NCI-H2081 (cell line): ENCODE measurements at places on chromosomes 13 and 19.

DNA sequence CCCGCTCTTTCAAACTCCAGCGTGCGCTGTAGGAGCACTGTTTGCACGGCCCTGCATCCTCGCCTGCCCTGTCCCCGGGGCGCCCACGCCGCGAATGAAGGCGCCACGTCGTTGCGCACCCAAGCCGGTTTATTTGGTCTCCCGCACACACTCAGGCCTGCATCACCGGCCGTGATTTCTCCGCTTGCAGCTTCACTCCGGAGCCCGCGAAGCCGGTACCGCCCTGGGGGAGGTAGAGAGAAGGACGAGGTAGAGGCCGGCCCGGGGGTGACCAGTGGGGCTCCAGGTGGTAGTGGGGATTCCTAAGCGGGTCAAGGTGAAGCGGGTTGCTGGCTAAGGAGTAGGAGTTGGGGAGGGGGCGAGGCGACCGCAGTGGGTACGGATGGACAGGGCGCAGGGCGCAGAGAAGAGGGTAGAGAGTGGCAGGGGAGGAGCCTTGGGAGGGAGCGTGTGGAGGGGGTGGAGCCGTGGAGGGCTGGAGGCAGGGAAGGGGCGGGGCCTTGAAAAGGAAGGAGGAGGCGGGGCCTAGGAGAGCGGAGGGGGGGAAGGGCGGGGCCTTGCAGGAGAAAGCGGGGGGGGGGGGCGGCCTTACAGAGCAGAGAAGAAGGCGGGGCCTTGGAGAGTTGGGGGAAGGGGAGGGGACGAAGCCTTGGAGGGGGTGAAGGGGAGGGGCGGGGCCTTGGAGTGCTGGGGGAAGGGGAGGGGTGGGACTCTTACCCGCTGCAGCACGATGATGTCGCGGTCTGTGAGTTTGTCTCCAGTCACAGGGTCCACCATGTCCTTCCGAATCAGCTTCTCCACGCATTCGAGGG, 24.6 kb downstream of the NOSIP start:
- no peak for DNase-seq

DNA sequence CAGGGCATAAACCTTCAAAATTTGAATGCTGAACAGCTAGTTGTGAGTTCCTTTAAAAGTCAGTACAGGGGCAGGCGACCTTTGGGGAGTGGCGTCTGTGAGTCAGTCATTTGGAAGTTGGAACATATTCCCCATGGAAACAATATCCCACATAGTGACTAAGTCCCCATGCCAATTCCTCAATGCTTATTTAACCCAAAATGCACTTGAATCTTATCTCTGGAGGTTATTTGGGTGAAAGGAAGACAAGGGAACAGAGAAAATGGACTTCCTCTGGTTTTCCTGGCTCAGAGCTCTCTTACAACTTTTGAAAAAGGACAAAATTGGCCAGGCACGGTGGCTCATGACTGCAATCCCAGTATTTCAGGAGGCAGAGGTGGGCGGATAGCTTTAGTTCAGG, 479.2 kb upstream of the NBEA start:
- no peak for DNase-seq

DNA sequence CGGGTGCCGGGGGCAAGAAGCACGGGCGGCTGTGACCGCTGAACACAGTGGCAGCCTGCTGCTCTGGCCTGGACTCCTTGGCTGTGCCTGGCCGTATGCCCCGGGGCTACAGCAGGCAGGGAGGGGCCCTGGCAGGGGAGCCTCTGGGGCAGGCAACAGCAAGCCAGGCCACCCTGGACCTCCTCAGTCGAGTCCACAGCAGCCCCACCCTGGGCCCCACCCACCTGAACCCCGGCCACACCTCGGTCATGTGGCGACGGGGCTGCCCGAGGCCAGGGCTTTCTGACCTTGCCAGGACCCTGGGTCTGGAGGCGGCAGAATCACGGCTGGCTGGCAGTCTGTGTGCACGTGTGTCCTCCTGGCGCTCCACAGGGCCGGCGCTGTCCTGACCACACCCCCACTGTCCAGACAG, 8.7 kb downstream of the CILP2 start:
- DNase-seq: no peak

- no peak for DNase-seq
These were observed 1.7 kb downstream of the TBXA2R start for GRCh38 chr19:3604987-3605343.

DNA sequence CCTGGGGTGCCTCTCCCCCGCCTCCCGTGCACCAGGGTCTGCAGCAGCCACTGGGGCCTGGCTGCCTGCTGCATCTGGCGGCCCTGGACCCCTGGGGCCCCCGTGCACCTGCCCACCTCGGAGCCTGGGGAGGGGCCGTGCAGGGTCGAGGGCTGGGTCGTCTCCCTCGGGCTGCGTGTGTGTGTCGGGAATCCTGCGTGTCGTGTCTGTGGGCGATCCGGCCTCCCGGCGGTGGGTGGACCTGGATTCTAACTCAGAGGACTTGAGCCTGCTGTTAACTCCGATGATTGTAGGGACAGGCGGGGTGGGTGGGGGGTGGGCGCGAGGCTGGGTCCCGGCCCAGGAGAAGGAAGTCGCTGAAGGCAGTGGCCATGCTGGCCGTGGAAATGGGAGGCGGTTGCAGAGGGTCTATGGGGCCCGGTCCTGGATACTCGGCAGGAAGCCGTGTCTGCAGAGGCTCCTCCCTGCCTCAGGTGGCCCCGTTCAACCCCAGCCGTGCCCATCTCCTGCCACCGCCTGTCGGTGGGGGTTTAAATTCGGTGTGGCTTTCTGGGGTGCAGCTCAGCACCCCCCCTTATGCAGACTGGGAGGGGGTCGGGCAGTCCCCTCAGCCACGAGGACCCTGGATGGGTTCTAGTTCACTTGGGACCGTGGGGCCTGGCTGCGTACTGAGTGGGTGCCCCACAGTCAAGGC, 9.4 kb upstream of the WDR18 start:
- DNase-seq: no peak

DNA sequence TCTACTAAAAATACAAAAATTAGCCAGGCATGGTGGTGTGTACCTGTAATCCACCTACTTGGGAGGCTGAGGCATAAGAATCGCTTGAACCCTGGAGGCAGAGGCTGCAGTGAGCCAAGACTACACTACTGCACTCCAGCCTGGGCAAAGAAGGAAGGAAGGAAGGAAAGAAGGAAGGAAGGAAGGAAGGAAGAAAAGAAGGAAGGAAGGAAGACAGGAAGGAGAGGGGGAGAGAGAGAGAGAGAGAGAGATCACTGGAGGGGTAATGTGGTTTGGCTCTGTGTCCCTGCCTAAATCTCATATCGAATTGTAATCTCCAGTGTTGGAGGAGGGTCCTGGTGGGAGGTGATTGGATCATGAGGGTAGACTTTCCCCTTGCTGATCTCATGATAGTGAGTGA, 165.5 kb downstream of the KCTD15 start:
- DNase-seq: no peak

DNA sequence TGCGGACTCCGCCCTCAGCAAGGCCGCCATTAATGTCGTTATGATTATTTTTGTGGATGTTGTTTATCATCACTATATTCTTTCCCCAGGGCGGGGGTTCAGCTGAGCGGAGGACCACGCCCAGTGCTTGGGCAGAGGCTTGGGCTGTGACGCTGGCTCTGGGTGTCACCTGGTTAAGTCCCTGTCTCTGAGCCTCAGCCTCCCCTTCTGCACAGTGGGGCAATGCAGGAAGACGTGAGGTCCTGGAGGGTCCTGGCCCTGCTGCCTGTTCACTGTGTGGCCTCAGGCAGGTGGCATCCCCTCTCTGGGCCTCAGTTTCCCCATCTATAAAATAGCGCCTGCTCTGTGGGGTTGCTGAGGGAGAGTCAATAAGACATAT, 32.5 kb downstream of the NFIC start:
- DNase-seq: no peak

DNA sequence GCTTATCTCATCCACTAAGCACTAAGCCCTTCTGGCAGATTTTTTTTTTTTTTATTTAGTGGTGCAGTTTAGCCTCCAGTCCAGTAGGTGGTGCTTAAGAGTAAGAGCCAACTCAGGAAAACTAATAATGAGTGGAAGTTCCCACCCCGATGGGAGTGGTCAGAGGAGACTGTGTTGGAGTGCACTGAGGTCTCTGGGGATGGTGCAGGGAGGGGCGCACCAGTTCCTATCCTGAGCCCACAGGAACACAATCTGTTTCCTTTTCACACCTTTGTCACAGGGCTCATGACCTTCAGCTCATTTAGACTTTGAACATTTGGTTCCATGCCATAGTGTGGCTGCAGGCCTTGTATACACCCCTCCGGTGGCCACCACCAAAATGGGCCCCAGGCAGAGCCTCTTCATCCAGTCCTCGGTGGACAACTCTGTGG, 367.4 kb downstream of the SPRY2 start:
- no peak for DNase-seq

DNA sequence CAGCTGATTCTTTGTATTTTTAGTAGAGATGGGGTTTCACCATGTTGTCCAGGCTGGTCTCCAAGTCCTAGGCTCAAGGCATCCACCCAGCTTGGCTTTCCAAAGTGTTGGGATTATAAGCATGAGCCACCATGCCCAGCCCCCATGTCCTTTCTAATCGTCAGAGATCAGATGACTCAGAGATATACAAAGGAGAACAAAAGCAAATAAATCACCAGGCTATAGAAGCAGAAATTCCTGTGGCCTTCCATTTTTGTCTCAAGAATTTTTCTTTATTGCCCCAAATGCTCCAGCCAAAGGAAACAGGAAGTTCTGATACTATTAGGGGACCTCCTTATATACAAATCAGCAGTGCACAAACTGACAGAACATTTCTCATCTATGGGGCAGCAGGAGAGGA, 207.8 kb downstream of the RFC3 start:
- DNase-seq: no peak

DNA sequence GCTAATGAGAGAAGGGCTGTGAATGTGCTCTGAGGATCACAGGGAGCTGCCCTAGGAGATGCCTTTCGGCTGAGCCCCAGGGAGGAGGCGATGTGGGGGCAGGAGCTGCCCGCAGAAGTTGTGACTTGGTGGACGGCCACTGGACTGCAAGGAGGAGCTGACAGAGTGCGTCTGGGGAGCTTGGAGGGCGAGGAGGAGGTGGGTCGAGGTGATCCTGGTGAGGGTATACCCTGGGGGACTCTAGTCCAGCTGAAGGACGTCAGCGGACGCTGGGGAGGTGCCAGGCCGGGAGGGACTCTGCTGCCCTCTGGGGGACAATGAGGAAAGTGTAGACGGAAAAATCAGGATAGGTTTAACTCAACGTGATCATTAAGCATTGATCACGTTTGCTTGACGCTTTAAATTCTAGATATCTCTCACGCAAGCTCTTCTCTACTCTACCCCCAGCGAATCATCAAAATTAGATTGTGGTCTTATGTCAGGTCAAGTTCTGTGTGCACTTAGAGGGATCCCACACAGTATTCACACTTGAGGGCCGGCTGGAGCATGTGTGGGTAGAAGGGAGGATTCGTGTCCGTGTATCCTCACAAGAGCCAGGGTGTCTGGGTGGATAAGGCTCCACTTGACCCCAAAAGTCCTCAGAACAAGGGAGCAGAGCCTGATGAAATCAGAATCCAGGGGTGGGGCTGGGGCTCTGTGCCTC, 3.3 kb upstream of the CEACAM7 start:
- DNase-seq: peak; percentile 22

GRCh38 chr13:43516401-43516833, 270.4 kb downstream of the ENOX1 start:
- no peak for DNase-seq

DNA sequence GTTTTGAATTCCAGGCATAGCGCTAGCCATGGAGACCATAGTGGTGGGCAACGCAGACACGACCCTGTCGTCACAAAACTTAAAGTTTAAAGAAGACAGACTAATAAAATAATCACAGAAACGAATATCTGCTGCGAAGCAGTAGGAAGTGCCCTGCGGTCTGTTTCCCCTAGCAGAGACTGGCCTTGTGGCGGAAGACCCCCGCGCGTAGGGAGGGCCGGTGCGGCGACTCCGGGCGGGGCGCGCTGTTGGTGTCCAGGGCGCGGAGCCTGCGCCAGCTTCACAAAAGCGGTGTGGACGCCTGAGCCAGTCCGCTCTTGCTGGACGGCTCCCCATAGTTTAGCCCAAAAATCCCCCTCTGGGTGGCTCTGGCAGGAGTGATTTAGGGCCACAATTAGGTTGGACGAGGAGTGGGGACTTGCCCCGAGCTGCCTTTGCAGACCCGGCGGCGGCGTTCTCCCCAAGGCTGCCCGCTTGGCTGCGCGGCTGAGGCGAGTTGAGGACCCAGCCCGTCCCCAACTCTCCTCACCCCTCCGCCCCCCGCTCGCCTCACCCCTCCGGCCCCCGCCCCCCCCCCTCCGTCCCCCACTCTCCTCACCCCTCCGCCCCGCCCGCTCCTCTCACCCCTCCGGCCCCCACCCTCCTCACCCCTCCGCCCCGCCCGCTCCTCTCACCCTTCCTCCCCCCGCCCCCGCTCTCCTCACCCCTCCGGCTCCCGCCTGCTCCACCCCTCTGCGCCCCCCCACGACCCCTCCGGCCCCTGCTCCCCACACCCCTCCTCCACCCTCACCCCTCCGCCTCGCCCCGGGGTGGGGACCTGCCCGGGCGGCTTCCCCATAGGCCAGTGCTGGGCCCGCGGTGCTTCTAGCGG, 14.2 kb upstream of the LATS2 start:
- no peak for DNase-seq

GRCh38 chr19:56654151-56654550, 11.2 kb downstream of the SMIM17 start:
- no peak for DNase-seq

DNA sequence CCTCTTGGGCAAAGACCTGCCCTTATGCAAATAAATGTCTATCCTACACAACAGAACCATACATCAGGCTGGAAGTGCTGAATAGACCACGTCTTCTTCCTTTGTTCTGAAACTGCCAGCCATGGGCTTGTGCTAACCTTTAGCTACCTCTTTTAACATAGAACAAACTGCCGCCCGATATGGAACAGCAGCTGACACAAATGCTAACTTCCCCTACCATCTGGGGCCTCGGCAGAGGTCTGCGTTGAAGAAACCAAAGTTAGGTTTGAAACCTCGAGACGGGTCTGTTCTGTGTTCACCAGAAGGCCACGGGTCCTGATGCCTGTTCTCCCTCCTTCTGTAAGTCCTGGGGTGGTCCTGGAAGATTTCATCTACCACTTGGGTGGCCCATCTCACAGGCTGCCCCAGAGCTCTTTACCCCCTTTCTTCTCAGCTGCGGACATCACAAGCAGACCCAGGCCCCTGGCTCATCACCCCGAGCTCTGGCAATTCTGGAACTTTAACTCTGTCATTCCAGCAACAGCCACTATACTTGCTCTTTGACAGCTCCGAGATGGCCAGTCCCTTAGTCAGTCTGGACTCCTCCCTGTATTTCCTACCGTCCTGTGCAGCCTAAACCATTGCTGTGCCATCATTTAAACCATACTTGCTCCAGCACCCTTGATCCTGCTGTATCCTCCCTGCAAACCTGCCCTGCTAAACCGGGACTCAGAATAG, 146.7 kb downstream of the USP12 start:
- DNase-seq: no peak

GRCh38 chr13:38590796-38591507, 95.9 kb upstream of the FREM2 start:
- peak; percentile 36 for DNase-seq

GRCh38 chr13:76836311-76836710, 49.9 kb downstream of the KCTD12 start:
- DNase-seq: no peak

DNA sequence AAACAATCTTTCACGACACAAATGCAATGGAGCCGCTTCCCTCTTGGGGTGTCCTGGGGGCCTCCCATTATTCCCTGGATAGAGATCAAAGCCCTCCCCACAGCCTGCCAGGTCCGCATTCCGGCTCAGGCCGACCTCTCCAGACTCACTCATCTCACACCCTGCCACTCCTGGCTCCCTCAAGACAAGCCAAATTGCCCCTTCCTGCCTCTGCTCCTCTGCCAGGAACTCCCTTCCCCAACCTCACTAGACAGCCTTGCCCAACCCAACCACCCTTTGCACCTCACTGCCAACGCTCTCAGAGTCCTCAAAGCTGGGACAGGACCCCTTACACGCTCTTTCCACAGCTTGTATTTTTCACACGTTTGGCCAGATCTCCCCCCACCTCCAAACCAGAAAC, 1.5 kb downstream of the ABHD17A start:
- DNase-seq: no peak
